AG09319 (cell line): ENCODE measurements at places on chromosomes 11 and 22.

GRCh38 chr11:13290221-13290980 is 12.8 kb downstream of the BMAL1 start:
- DNase-seq, result no peak

- no peak for DNase-seq
Measured at GRCh38 chr11:74507582-74507981, 14.1 kb upstream of the LIPT2 start.

DNA sequence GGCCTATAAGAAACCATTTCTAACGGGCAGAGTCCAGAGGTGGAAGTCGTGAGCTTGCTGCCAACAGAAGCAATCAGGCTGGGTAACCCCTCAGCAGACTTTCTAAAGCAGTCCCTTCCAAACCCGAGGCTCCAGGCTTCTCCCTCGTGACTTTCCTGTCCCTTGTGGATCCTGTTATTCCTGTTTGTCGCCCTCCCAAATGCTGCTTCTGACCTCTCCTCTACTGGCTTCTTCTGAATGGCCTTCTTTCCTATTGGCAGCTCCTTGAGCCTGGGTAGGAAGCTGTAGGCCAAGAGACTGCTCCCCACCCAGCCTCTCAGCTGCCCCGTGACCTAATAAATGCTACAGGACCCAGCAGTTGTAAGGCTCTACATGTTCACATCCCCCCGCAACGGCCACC is 35.0 kb downstream of the MAFF start:
- DNase-seq, result no peak

DNA sequence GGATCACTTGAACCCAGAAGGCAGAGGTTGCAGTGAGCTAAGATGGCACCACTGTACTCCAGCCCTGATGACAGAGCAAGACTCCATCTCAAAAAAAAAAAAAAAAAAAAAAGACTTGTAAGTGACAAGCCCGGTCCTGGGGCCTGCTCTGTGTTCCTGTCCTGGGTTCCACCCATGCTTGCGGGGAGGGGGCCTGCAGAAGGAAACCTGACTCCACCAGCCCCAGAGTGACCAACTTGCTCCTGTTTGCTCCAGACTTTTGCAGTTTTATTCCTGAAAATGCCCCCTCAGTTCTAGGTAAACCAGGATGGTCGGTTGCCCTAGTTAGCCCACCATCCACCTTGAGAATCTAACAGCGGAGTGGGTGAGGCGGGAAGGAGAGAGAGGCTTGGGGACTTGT is 10.1 kb upstream of the LRP5 start:
- no peak for DNase-seq

DNA sequence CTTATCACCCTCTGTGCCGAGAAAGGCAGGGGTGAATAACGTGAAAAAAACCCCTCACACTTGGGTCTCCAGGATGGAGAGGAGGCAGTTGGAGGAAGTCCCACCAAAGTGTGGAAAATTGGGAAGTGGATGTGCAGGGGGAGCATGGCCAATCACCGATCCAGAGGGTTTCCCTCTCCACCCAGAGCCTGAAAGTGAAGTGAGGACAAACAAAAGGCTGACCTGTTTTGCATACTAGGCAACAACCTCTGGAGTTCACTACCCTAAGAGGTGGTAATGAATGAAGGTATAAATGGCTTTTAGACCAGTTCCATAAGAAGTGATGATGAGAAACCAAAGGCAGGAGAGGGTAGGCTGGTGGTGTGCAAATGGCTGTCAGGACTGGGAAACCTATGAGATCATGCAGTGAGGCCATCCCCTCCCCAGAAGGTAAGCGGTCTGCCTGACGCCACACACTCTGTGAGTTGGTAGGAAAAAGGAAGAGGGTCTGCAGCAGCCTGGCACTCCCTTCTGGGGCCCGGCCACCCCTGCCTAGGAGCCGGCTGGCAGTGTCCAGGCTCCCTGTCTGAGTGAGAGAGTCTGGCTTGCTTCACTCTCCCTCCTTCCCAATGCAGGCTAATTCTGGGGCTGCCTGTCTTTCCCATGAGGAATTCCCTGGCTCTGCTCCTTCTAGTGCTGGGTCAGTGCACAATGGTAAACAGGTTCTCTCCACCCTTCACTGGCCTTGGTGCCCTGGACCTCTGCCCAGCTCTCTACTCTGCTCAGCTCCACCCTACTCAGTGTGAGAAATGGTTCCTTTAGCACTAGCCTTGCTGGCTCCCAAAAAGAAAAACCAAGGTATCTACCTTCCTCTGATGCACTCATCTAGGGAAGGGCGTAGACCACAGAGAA is 15.6 kb downstream of the TBC1D10A start:
- peak; percentile 88 for DNase-seq

DNA sequence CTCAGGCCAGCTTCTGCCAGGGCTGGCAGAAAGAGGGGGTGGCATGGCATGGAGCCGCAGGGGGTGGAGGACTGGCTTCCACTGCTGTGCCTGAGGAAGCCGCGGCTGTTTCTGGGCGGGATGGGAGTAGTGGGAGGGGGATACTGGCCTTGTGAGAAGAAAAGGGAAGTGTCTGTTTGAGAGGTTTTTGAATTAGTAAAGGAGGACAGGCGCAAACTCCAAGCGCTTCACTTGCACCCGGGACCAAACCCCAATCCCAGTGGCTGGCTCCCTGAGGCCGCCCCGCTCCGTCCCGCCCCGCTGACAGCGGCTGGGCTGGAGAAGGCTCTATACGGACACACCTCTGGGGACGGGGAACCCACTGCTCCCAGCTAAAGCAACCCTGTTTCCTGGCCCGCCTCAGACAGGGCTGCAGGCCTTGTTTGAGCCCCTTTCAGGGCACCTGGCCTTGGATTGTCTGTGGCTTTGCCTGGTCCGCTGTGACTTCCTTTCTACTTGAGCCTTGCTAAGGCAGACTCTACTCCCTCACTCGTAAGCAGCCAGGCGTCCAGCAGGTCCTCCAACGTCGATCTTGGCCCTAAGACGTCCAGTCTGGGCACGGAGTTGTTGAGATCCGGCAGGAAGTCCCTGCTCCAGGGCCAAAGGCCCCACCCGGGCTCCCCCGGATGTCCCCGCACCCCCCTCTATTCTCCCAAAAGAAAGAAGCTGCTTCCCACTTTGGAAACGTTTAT is 2.2 kb downstream of the APOA1 start:
- DNase-seq, result no peak

DNA sequence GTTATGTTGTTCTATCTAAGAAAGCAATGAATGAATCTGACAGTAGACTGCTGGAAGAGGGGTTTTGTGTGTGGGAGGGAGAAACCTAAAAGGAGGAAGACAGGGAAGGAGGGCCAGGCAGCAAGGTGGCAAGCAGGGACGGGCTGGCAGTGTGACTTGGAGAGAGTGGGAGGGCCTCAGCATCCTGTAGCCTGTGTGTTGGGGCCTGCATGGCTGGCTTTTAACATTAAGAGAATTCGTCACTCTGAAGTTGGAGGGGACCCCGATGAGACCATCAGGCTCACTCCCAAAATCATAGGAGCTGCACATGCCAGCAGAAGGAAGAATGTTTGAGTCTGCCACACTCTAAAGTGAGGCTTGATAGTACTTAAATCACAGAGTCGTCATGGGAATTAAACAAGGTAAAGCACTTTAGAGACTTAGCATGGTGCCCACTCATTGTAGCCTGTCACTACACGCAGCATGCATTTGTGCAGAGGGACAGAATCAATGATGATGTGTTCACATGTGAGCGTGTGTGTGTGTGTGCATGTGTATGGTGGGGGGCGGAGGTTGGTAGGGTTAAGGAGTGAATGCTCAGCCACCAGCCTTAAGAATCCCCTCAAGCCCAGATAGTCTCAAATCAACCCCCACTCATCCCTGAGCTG is 199.5 kb downstream of the TENM4 start:
- no peak for DNase-seq

DNA sequence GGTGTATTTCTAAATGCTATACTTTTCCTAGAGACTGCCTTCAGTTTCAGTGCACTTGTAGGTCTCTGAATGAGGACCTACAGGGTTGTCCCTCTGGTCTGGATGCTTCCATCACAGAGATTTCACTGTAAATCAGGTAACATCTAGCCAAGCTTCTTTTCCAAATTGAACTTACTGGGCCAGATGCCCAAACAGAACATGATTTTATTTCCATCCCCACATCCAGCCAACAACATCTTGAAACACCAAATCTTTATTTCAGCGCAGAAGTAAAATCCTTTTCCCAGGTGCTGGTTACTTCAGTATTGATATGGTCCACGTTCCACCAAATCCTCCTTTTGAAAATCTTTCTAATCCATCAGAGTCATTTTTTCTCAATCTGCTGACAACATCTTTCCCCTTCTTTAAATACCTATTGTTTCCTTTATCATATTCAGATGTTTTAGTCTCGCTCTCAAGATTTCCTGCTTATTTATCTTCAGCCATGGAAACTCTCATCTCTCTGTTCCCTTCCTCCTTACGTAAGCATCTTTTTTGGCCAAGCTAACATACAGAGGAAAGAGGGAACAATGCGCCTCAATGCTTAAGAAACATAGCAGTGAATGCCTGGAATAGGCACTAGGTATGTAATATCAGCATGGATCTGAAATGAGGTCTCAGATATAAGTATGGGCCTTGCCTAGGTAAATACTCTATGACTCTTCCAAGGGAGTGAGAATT is 201.2 kb upstream of the MTNR1B start:
- no peak for DNase-seq

DNA sequence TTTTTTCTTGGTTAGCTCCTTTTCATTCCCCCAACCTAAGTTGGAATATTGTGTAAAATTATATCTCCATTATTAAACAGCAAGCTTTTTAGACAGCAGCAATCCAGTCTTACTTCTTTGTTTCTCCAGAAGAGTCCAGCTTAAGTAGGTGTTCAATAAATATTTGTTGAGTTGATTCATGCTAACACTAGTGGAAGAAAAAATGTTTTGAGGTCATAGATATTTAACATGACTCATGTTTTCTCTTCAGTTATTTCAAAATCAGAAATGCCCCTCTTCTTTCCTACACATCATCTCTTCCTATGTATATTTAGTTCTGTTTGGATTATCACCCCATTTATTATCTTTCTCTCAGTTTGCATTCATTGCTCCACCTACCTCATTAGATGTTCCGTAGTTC is 20.3 kb downstream of the CCDC83 start:
- no peak for DNase-seq

GRCh38 chr11:120065176-120065575 is 72.7 kb downstream of the TRIM29 start:
- no peak for DNase-seq

GRCh38 chr11:97620007-97620406 is 1230.2 kb downstream of the JRKL start:
- DNase-seq, result no peak

DNA sequence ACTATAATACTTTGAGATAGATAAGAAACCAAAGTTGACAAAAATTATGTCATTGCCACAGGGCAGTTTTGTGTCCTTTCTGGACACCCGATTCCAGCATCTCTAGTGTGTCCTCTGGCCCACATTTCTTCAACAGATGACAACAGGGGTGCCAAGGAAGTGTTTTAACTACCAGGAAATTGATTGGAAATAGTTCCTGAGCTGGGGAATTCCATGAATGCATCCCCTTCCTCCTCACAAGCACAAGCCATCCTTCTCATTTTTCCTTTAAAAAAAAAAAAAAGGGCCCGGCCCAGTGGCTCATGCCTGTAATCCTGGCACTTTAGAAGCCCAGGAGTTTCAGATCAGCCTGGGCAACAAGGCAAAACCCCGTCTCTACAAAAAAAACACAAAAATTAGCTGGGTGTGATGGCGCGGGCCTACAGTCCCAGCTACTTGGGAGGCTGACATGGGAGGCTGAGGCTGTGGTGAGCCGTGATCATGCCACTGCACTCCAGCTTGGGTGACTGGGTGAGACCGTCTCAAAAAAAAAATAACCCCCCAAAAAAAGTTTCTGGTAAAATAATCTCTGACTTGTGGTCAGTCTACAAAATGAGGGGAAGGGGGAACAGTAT is 797 bp upstream of the B3GAT3 start:
- no peak for DNase-seq

DNA sequence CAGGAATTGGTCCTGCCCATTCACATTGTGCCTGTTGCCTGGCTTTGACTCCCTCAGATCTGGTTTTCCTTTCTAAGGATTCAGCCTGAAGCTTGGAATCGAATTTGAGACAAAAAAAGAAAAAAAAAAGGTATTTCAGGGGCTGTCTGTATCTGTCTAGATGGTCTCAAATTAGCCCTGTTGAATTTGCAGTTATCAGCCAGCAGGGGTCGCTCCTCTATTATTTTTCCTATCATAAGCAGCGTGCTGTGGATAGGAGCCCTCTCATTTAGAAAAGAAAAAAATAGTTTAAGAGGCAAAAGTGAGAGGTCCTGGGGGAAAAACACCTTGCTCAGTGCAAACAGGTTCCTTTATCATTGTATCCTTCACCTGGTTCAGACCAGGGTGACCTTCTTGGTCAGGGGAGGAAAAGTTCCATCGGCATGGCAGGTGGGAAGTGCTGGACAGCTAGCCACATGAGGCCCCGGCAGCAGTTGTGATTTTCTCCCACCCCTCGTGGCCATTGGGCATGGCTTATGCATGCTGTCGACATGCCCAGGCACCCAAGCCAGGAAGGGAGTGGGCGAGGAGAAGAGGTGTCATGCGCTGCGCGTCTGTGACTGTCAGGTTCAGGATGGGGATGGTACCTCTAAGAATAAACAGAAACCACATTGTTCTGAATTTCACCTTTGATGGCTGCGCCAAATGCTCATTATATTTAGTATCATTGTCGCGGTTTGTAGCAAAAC is 13.1 kb downstream of the OR5AK2 start:
- no peak for DNase-seq

DNA sequence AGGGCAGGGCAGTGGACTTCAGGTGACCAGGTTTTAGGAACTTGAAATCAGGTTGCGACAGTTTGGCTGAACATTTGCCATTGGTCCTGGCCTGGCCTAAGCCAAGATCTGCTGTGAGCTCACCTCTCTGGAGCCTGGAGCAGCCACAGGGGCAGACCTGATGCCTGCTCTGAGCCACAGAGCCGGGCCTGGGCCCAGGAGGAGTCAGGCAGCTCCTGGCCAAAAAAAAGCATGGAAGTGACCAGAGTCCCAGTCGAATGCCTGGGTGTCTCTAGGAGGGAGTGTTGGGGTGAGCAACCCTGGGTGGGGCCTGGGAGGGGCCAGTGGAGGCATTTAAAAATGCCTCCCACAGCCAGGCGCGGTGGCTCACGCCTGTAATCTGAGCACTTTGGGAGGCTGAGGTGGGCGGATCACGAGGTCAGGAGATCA is 6.0 kb upstream of the OMP start:
- DNase-seq, result no peak

GRCh38 chr11:9740202-9740883 is 76.5 kb downstream of the SWAP70 start:
- no peak for DNase-seq

- DNase-seq, result no peak
Measured at GRCh38 chr11:125341676-125342075, 154.4 kb downstream of the FEZ1 start.

DNA sequence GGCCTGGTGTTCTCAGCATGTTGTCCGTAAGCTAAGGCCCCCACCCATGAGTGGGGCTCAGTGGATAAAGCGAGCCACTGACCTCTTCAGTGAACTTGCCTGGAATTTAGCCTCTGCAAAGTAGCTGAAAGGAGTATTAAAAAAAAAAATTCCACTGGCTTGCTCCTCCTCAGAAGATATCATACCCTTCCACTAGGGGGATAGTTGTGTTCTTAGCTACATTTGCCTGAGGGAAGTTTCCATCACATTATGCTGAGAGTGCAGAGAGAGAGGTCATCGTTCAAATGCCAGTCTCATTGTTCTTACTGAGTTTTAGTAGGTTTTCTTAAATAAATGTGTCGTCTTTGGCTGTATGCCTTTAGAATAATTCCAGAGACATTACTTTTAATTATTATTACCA is 879.7 kb downstream of the JRKL start:
- no peak for DNase-seq

GRCh38 chr11:85379066-85379465 is 248.1 kb downstream of the DLG2 start:
- no peak for DNase-seq
